ENCODE measurements at places on chromosomes 2 and 18.

DNA sequence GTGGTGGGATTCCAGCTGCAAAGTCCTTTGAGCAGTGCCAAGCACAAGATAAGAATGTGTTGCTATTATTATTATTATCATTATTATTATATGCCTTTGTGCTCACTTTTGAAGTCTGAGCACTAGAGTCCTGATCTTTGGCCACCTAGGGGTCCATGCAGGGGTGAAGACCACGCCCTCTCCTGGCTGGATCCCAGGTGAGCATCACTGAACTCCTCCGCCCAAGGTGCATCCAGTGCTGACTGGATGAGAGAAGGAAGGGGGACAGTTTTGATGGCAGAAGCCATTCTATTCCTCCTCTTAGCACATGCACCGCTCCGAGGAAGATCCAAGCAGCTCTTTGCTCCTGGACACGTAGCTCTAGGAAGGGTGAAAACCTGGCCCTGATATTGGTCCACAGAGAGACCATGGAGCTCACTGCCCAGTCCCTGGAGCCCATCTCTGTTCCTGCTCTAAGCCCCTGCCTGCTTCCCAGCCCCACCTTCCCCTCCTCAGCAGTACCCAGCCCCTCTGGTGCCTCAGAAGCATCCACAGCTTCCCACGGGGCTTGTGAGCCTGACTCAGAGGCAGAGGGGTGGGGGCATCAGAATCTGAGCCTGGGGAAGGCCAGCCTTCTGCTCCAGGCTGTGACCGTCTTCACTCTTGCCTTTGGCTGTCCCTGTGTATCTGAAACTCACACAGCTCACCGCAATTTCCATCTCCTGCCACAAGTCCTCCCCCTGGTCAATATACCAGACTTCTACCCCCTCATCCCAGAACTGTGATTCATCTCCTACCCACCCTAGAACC is 45.4 kb downstream of the MCFD2 start:
- DNase-seq: no peak

DNA sequence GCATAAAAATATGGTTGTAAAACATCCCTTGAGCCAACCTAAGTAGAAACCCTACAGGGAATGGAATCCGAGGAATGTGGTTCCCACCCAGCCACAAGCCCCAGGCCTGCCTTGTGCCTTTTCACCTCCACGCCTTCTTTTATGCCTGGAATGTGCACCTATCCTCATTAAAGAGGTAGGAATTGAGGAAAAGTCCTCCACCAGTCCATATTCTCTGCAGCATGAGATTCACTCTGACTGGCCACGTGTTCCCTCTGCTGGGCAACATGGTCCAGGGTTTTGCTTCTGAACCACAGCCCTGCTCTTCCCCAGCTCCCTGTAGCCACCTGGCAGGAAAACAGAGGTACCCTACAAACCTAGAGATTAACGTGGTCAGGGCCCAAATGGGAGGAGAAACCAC is 787.9 kb upstream of the RAB6C start:
- no peak for DNase-seq

DNA sequence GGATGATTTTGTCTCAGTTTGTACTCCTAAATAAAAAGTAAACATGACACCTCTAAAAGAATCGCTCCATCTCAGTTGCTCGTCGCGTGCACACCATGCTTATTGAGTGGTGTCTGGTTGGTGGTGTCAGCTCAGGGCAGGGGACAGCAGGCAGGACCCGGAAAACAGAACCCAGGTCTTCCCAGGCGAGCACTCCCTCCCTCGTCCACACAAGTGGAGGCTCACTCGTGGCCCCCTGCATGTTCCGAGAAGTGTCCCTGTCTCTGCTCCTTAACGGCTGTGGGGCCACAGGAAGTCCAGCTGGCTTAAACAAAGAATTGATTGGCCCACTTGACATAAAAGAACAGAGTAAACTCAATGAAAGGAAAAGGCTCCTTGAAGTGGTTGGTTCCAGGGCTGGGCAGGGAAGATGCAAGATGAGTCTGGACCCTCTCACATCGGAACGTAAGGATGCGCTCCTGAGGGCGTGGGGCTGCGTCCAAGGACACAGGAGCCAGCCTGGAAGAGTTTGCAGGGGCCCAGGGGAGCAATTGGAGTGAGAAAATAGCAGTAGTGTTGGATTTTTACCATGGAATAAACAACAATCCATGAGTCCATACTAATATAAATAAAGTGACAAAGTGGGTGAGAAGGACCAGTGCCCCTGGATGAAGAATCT is 13.1 kb upstream of the CNDP1 start:
- no peak for DNase-seq

DNA sequence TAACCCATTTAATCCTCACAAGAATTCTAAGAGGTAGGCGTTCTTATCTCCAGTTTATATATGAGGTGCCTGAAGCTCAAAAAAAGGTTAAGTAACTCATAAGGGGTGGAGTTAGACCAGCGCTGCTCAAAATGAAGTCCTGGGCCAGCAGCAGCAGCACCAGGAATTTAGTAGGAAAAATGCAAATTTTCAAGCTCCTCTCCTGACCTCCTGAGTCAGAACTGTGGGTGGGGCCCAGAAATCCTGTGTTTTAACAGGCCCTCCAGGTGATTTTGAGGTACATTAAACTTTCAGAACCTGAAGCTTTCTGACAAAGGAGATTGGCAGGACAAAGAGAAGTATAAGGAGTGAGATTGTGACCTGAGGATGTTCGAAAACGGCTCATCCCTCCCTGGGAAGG is 66.0 kb upstream of the CCDC85A start:
- DNase-seq: no peak

DNA sequence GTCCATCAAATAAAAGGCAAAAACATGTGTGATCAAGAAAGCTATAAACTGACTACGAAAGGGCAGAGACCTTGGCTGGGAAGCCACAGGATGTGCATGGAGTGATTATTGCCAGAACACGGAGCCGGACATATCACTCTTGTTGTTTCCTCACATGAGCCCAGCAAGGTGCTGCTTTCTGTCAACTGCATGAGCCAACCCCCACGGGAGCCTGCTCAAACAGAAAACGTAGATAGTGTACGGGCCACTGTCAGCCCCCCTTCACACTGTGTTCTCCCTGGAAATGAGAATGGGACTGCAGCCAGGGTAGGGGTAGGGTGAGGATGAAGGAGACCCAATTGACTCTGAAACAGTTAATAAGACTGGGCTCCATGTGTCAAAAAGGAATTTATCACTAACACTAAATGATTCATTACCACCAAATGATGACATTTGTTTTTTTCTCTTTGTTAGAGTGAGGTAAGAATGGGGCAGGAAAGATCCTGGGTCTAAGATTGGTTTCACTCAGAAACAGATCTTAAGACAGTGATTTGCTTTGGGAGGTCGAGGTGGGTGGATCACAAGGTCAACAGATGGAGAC is 235.8 kb downstream of the MREG start:
- DNase-seq: no peak

- DNase-seq: no peak
Observed at GRCh38 chr2:126302043-126302442, 353.9 kb upstream of the GYPC start.
